ENCODE measurements at places on chromosomes 12 and 14.

DNA sequence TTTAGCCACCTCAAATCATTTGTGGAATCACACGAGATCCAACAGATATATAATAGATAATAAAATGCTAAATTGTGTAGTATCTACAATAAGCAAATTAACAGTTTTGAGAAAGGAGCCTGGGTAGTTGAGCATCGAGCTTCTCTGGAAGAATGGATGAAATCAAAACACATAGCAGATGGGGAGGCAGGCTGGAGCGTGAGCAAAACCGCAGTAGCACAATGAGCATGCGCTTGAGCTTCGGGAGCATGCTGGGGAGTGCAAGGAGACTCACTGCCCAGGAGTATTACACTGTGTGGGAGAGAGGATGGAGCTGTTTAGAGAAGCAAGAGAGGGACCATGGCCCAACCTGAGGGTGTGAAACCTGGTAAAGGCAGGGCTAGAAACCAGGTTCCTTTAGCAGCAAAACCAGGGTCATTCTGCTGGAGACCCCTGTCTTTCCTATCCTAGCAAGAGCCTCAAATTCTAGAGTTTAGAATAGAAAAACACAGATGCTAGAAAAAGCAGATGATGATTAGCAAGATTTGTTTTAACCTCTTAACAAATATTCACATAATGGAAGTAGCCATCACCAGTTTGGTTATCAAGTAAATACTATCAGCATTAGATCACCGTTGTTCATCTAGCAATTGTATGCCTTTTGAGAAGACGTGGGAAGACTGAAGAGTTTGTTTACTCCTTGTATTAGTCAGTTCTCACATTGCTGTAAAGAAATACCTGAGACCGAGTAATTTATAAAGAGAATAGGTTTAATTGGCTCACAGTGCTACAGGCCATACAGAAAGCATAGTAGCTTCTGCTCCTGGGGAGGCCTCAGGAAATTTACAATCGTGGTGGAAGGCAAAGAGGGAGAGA, 484.8 kb downstream of the EGLN3 start:
- no peak for DNase-seq

GRCh38 chr14:80493620-80494019, 282.3 kb upstream of the DIO2 start:
- no peak for DNase-seq

GRCh38 chr12:27852117-27852516, 72.1 kb upstream of the MANSC4 start:
- no peak for DNase-seq

DNA sequence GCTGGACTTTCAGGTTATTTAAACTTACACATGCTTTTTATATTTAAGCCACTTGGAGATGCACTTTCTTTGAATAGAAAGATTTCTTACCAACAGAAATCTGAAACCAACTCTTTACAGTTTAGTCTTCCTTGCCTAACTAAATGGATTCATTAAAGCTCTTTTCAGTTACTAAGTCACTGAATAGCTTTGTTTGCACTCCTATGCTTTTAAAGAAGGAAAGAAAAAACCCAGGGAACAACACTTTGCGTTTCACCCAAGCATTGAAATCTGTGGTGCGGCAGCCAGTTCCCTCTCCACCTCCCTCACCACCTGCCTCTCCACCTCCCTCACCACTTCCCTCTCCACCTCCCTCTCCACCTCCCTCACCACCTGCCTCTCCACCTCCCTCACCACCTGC, 70.3 kb downstream of the RIMBP2 start:
- no peak for DNase-seq

DNA sequence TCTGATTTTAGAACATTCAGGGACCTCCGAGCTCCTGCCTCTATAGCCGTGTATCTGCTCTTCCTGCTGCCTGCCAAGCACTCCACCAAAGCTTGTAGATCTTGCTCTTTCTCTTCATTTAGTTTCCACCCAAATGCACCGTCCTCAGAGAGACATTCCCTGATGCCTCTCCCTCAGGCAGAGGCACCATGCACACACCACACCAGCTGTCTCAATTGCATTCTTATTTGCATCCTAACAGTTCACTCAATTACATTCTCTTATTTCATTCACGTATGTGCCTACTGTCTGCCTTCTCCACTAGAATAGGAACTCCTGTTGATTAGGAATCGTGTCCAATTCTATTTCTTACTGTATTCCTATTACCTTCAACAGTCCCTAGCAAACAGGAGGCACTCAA, 845.4 kb upstream of the TMEM132C start:
- no peak for DNase-seq

GRCh38 chr12:51811203-51812202, 37.0 kb downstream of the FIGNL2 start:
- no peak for DNase-seq

- no peak for DNase-seq
These were observed 28.2 kb downstream of the RPS6KA5 start for GRCh38 chr14:91032248-91032647.

DNA sequence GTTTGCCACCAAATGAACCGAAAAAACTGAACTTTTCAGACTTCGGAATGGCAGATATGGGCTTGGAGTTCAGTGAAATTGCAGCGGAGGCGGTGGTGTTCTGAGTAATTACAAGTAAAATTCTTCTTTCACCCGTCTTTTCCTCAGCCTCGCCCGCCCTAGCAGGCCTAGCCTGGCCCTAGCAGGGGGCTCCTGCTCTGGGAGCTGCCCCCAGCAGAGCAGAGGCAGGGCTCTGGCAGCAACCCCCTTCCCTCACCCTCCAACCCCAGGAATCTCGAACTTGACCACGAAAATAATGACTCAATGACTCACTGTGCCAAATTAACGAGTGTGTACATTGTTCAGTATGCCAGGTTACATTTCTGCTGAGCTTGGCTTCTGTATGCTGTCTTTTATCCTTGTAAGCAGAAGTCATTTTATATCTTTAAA, 1.1 kb downstream of the PAPLN start:
- DNase-seq: no peak

DNA sequence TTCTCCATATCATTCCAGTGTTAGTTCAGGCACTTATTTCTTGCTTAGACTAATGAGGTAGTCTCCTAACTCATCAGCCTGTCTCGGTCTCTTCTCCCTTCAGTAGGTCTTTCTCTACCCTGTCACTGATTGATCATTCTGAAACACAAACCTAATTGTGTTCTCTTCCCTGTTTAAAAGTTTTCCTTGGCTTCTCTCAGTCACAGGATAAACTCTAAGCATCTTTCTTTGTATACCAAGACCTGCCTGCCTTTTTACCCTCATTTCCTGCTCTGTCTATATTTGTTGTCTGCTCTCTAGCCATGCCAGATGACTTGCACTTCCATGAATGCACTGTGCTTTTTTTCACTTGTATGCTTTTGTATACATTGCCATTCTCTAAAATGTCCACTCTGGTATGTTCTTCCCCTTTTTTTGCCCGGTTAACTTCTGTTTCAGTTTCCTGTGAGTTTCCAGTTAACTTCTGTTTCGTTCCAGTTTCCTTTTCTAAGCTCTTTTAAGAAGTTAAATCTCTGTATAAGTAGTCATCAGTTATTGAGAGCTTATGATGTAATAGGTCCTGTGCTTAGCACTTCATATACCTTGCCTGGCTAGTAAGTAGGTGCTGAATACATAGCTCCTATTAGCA, 12.8 kb downstream of the DIP2B start:
- DNase-seq: no peak

DNA sequence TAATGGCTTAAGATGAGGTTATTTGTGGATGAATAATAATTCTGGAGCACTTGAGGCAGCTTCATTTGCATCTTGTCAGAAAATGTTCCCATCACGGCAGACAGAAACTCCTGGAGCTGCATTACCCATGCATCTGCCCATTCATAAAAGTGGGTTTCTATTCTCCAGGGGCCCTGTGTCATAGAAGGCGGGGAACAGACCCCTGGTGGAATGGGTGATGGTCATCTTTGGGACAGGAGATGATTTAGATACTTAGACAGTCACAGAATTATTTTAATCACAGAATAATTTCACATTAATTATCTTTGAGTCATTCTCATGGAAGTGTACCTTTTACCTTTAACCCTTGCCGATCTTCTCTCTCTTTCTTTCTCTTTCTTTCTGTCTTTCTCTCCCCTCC, 980.7 kb upstream of the TMEM132C start:
- DNase-seq: no peak

All from right hindlimb (tissue), 1 donor.